ENCODE measurements at places on chromosomes 4 and X.

- DNase-seq = no peak
Observed at GRCh38 chr4:177229331-177229730, 80.3 kb upstream of the NEIL3 start.

DNA sequence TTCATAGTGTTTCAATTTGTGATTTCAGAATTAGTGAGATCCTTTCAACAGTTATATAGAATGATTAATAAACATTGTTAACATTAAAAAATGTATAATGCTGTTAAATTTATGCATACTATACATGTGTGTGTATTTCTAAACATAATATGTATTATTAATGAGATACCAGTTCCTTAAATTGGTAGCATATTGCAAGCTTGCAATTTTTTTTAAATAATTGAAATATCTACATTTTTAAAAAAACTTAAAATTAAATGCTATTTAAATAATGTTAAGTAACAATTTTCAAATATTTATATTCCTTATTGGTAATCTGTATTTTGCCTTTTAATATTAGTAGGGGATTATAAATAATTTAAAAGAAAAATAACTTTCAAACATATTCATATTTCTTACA is 1479.5 kb upstream of the PCDH7 start:
- no peak for DNase-seq

DNA sequence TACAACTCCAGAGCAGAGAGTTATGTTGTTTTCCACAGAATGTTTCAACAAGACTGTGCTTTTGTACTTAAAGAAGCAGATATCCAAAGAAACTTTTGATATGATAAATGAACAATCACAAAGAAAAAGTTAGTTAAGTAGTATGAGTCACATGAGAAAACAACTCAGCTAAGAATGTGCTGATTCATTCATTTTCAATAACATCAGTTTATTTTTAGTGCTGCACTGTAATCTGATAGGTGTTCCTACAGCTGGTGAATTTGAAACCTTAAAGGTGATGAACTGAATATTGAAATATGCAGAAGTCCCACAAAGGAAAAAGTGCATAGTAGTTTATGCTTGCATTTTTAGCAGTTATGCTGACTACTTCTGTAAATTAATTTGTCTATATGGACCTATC is 180.3 kb upstream of the TENM3 start:
- no peak for DNase-seq

DNA sequence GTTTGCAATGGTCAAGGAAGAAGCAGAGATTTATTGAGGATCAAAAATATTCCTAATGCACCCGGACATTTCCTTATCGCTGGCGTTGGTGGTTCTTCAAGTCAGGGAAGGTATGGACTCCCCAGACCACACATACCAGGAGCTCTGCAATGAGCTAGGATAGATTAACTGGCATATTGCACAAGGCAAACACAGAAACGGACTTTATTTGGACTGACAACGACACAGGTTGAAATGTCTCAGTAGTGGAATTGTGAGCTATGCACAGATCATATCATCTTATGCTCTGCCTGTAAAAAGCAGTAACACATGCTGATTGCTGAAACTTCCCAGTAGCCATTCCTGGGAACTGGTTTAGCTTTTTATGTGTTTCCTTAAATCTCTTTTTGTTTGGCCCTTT is 1.7 kb downstream of the TSPAN7 start:
- DNase-seq = no peak

DNA sequence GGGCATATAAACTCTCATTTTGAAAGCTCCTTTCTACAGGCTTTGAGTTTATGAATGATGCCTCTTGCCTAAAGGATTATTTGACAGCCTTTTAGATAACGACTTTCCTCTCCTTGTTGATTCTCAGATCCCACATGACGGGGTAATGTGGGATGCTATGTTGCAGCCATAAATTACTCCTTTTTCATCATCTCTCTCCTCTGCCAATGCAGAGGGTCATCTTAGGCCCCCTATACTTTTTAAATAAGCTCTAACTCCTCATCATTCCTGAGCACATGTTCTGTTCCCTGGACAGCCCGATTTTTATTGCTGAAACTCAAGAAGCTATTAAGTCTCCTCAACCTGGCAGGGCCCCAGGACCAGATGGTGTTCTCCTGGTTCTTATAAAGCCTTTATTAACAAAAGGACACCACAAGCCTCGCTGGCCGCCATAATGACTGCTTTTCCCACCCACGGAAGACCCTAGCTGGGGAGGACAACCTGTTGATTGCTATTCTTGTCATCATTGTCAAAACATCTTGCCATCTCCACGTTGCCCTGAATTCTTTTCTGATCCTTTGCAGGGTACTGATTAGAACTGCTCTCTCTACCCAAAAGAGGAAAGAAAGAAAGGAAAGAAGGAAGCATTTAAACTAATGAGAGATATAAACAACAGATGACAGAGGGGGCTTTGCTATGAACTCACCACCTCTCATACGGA is 150.7 kb downstream of the DHX15 start:
- peak; percentile 11 for DNase-seq

DNA sequence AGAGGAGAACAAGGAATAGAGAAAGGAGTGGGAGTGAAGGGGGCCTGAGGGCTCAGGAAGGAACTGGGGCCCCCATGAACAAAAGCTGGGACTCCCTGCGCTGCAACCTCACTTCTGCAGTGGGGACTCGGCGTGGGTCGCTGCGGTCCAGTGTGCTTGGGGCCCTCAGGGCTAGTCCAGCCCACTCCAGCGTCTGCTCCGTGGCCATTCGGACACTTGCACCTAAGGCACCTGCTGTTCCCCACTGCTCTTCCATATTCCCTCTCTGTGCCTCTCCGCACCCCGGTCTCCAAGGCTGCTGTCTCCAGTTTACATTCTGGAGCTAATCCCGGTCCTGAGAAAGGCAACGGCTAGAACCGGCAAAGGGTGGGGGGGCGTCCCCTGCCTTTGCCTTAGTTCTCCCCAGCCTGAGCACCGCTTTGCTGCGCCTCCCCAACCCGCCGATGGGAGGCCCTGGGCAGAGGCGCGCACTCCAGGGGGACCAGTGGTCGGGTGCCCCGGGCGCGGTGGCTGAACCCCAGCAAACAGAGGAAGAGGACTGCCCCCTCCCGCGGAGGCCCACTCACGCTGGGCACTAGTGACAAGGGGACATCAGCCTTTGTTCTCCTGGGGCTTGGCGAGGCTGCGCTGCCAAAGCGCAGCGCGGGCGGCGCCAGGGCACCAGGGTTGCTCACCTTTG is 327.7 kb upstream of the F9 start:
- DNase-seq = no peak

DNA sequence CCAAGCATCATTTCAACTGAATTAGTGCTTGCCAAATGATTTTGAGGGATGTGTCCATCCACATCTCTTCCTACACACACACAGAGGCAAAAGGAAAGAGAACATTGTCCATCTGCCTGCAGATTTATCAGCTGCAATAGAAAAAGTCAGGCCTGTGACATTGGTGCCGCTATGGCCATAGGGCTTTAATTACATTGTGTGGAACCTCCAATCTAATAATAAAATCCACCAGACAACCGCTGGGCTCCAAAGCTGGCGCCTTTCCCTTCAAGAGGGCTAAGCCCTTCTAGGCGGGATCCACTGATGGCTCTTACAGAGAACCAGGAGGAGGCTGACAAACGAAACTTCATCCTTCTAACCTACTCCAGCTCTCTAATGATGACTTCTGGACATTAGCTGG is 60.6 kb downstream of the PHOX2B start:
- no peak for DNase-seq

GRCh38 chrX:94361241-94361640 is 687.2 kb downstream of the FAM133A start:
- no peak for DNase-seq

GRCh38 chr4:113837397-113837796 is 75.9 kb upstream of the CAMK2D start:
- no peak for DNase-seq
